Daoy (cell line): ENCODE measurements at places on chromosomes 6 and 20. TPM values are rescaled to one million over a fixed set of nuclear protein-coding genes. Genes with fewer than 3 reads are reported as not detected.

DNA sequence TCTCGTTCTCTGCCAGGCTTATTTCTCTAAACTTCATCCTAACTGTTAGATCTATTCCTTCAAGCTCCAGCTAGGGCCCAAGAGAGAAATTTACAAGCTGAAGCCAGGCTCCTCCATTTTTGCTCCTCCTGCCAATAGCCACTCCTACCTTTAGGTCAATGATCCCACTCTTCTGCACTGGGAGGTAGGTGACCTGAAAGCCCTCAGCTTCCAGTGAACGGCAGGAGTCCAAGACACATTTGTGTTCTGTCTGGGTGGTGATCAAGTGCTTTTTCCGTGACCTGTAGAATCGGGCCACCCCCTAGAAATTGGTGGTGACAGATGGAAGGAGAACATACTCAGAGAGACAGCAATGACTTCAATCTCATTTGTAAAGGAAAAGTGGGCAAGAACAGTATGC lies 8.9 kb downstream of the NFS1 start:
- DNase-seq: no peak

- no peak for DNase-seq
Observed at GRCh38 chr20:13718171-13718570, 66.5 kb downstream of the ESF1 start.

Gene ULBP2
- 42.6 and 53.7 TPM in 2 replicates for total RNA-seq

DNA sequence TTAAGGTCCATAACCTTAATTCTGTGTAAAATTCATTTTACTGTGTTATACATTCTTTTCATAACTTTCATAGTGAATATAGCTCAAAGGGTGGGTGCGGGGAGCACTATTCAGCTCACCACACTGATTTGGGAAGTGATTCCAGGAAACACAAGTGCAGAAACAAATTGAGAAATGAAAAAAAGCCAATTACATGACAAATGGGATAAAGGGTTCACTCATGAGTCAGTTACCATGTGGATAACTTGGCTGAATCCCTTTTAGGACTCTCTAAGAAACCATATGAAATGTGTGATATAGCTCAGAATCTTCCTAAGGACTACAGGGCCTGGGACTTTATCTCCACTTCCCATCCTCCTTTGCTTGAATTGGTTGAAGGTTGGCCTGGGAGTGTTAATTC lies 3.1 kb upstream of the BTN2A1 start:
- DNase-seq: no peak

DNA sequence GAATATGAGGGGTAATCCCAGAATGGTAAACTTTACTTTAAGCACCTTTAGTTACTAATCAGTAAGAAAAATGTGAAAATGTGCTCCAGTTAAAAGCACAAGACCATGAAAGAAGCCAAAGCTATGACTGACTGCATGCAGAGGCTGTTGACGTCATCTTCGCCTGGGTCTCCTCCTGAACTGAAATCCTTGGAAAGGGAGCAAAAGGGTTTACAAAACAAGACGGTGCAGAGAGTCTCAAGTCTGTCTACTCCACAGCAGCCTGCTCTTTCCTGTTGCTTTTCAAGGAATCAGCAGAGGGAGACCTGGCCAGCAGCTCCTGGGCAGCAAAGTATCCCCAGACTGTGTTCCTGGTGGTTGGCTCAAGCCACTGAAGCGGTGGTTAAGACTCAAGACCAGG lies 10.2 kb downstream of the FKBP1A start:
- no peak for DNase-seq

Gene ZC3H12D
- 0.17 and 0.30 TPM in 2 replicates for total RNA-seq

DNA sequence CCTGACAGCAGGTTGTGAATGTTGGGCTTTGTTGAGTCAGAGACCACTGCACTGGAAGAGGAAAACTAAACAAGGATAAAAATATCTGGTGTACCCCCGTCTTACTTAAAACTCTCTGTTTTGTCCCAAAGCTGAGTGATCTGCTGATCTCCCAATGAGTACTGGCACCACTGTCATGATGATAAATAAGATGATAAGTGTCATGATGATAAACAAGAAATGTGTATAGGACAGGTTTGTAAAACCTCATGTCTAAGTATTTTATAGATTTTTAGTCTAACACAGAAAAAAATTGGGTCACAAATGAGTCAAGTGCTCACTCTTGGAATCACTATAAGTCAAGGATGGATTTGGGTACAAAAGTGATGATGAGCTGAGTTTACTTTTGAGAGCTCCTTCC lies 8.5 kb upstream of the SIM1 start:
- DNase-seq: no peak
